ENCODE measurements at places on chromosomes 1 and 21. TPM values are rescaled to one million over a fixed set of nuclear protein-coding genes. Genes with fewer than 3 reads are reported as not detected.

DNA sequence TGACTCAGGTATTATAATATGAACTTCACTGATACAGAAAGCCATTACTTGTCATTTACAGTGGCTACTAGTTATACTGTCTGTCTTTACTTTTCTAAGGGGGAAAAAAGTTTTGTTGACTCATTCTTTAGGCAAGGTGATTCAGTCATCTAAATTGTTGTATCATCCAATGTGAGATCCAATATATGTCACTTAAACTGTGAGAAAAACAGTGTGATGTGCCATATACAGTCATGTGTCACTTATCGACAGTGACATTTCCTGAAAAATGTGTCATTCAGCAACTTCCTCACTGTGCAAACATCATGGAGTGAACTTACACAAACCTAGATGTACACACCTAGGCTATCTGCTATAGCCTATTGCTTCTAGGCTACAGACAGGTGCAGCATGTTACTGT lies 57.6 kb downstream of the KCNK2 start:
- no peak for DNase-seq
- no peak overlapping the region for H3K4me3 ChIP-seq
- no peak overlapping the region for H3K27ac ChIP-seq
- H3K27me3 ChIP-seq = no peaks in the 10 kb centered on the region
- no peaks in the 10 kb centered on the region for H3K4me1 ChIP-seq
- H3K36me3 ChIP-seq = no peaks in the 10 kb centered on the region

GRCh38 chr1:233010146-233010545 lies 59.7 kb downstream of the NTPCR start:
- H3K27ac ChIP-seq = no peak overlapping the region
- H3K4me3 ChIP-seq = no peak overlapping the region
- DNase-seq = no peak
- H3K4me1 ChIP-seq = no peaks in the 10 kb centered on the region

GRCh38 chr21:35071347-35071746 lies 22.2 kb upstream of the RUNX1 start:
- peaks cover 5% of the 10 kb centered on the region for H3K4me1 ChIP-seq
- H3K27ac ChIP-seq = no peak overlapping the region
- no peaks in the 10 kb centered on the region for H3K27me3 ChIP-seq
- DNase-seq = no peak
- H3K36me3 ChIP-seq = no peaks in the 10 kb centered on the region
- no peak overlapping the region for H3K4me3 ChIP-seq

DNA sequence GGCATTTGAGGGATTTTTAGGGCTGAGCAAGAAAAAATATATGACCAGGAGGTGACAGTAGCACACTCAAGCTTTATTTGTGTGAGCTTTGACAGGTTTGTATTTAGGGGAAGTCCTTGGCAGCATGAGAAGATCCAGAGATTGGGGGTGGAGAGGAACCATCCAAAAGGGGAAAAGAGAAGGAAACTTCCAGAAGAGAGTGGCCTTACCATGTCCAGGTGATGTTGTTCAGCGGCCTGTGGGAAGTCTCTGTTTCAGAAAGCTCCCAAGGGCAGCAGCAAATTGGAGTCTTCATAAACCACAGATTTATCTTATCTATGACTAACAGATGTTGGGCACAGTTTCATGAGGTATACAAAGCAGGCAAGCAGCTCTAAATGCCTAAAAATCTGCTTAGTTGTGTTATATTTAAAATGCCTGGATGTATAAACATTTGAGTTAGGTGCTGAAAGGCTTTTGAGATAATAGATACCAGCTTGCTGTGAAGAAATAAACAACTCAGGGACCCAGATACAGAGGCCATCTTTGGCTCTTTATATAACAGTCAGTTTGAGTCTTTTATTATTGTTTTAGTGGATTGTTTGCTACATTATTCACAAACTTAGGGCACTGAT lies 21.2 kb upstream of the ADAR start:
- H3K4me3 ChIP-seq = no peak overlapping the region
- DNase-seq = no peak
- no peak overlapping the region for H3K27ac ChIP-seq
- peaks cover 27% of the 10 kb centered on the region for H3K4me1 ChIP-seq
- no peaks in the 10 kb centered on the region for H3K27me3 ChIP-seq

The BARHL2 gene
- total RNA-seq = not detected

GRCh38 chr1:101238031-101238628 lies 1.3 kb downstream of the S1PR1 start:
- H3K27me3 ChIP-seq = no peaks in the 10 kb centered on the region
- H3K4me1 ChIP-seq = peaks cover 44% of the 10 kb centered on the region
- DNase-seq = peak; percentile 73
- peaks cover 67% of the 10 kb centered on the region for H3K36me3 ChIP-seq
- peak overlapping the region; percentile 99 for H3K27ac ChIP-seq

GRCh38 chr21:29751473-29752185 lies 188.2 kb downstream of the GRIK1 start:
- H3K27me3 ChIP-seq = no peaks in the 10 kb centered on the region
- H3K36me3 ChIP-seq = no peaks in the 10 kb centered on the region
- H3K27ac ChIP-seq = no peak overlapping the region
- DNase-seq = no peak
- H3K4me1 ChIP-seq = no peaks in the 10 kb centered on the region

- peaks cover 39% of the 10 kb centered on the region for H3K4me1 ChIP-seq
- no peak overlapping the region for H3K27ac ChIP-seq
- no peak overlapping the region for H3K4me3 ChIP-seq
- no peak for DNase-seq
Observed at GRCh38 chr1:168138134-168138533, 1.4 kb upstream of the GPR161 start.

The CELA3A gene
- total RNA-seq = not detected

DNA sequence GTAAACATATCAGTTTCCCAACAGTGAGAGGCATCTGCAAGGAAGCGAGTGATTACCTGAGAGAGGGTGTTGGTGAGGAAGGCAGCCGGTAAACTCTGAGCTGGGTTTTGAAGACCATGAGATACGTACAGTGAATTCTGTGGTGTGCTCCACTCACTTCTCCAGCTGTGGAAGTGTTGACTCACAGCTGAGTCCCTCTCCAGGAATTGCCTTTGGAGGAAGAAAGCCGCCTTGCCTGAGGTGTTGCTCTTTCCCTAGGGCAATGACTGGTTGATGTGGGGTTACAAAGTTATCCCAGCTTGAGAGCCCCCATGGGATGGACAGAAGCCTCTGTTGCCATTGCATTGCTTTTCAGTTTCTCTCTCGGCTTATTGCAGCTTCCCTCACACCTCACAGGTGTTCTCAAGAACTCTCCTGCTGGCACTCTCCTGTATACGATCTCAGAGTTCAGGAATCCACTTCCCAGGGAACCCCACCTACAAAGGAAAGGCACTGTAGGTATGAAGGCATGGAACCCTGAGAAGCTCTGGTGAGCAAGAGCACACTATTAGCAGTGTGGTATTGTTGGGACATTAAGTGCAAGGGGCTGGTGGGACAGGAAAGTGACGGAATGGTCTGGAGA lies 10.8 kb downstream of the NHLH1 start:
- DNase-seq = no peak
- no peaks in the 10 kb centered on the region for H3K27me3 ChIP-seq
- no peaks in the 10 kb centered on the region for H3K36me3 ChIP-seq
- no peak overlapping the region for H3K4me3 ChIP-seq
- H3K4me1 ChIP-seq = peaks cover 13% of the 10 kb centered on the region
- no peak overlapping the region for H3K27ac ChIP-seq

DNA sequence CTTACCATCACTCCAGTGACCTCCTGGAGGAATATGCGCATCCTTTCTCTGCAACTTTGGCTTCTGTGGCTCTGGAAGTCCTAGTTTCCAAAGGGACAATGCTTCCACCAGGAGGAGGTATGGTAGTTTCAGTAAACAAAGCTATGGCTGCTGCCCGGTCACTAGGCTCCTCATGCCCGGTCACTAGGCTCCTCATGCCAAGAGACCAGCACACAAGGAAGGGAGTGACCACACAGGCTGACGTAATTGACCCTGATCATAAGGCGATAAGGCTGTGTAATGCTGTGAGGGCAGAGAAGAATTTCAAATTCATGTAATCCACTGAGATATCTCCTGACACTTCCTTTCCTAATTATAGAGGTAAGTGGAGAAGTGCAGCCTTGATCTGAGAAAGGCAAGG lies 102.9 kb downstream of the DTL start:
- no peaks in the 10 kb centered on the region for H3K27me3 ChIP-seq
- no peak for DNase-seq
- no peak overlapping the region for H3K27ac ChIP-seq
- no peaks in the 10 kb centered on the region for H3K4me1 ChIP-seq

- H3K36me3 ChIP-seq = peaks cover 4% of the 10 kb centered on the region
- H3K4me1 ChIP-seq = peaks cover 13% of the 10 kb centered on the region
- H3K4me3 ChIP-seq = no peak overlapping the region
- no peaks in the 10 kb centered on the region for H3K27me3 ChIP-seq
- no peak for DNase-seq
Observed at GRCh38 chr1:201149400-201149799, 4.9 kb downstream of the TMEM9 start.

DNA sequence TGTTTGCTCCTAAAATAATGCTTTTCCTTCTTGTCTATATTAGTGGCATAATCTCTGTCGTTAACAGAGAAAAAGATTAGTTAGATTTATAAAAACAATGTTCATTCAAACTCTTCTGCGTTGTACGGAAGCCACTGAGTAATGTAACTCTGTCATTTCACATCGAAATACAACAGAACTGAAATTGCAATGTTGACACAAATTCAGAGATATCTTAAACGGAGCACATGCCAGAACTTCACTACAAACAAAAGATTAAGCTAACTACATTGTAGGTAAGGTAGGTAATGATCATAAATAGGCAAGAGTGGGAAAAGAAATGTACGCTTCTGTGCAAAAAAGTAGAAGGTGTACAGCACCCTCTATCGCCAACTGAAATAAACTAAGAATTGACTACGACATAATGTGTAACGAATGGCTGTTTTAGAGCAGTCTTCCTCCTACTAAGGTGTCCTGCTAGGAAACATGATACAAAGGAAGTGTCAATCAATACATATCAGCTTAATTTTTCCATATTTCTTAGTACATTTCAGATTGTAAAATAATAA lies 56.6 kb downstream of the PCNX2 start:
- H3K4me1 ChIP-seq = no peaks in the 10 kb centered on the region
- no peaks in the 10 kb centered on the region for H3K27me3 ChIP-seq
- no peak for DNase-seq
- H3K27ac ChIP-seq = no peak overlapping the region

The OPTC gene
- not detected for total RNA-seq

- no peaks in the 10 kb centered on the region for H3K36me3 ChIP-seq
- H3K27ac ChIP-seq = no peak overlapping the region
- DNase-seq = no peak
- H3K4me3 ChIP-seq = no peak overlapping the region
- no peaks in the 10 kb centered on the region for H3K4me1 ChIP-seq
- no peaks in the 10 kb centered on the region for H3K27me3 ChIP-seq
Observed at GRCh38 chr21:27423906-27424595, 457.2 kb upstream of the ADAMTS5 start.

The OR1C1 gene
- total RNA-seq = not detected

GRCh38 chr21:17697473-17697872 lies 84.8 kb upstream of the BTG3 start:
- no peak overlapping the region for H3K27ac ChIP-seq
- no peak for DNase-seq
- H3K4me3 ChIP-seq = no peak overlapping the region
- H3K36me3 ChIP-seq = peaks cover 2% of the 10 kb centered on the region
- H3K4me1 ChIP-seq = peaks cover 2% of the 10 kb centered on the region

GRCh38 chr1:12001249-12001917 lies 17.9 kb upstream of the MIIP start:
- H3K4me1 ChIP-seq = peaks cover 2% of the 10 kb centered on the region
- peaks cover 52% of the 10 kb centered on the region for H3K36me3 ChIP-seq
- H3K27me3 ChIP-seq = no peaks in the 10 kb centered on the region
- DNase-seq = peak; percentile 87
- no peak overlapping the region for H3K4me3 ChIP-seq

DNA sequence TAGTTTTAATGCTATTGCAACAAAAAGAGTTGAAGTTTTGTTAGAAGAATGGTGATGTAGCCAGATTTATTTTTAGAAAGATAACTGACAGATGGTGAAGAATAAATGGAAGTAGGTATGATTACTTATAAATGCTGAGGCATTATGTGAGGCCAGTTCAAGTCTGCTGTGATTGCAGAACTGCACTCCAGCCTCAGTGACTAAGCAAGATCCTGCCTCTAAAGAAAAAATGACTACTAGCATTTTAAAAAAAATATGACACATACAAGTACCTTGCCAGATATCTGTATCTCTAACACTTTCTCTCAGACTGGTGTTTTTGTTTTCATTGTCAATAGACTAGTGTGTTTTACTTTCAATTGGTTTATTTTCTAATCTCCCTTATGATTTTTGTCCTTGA lies 1242.4 kb upstream of the ADGRL4 start:
- H3K4me1 ChIP-seq = no peaks in the 10 kb centered on the region
- no peaks in the 10 kb centered on the region for H3K36me3 ChIP-seq
- H3K4me3 ChIP-seq = no peak overlapping the region
- no peak overlapping the region for H3K27ac ChIP-seq

- H3K4me3 ChIP-seq = no peak overlapping the region
- H3K27ac ChIP-seq = no peak overlapping the region
- DNase-seq = no peak
- H3K27me3 ChIP-seq = no peaks in the 10 kb centered on the region
- no peaks in the 10 kb centered on the region for H3K36me3 ChIP-seq
Observed at GRCh38 chr21:28332796-28333195, 659.9 kb downstream of the LTN1 start.

DNA sequence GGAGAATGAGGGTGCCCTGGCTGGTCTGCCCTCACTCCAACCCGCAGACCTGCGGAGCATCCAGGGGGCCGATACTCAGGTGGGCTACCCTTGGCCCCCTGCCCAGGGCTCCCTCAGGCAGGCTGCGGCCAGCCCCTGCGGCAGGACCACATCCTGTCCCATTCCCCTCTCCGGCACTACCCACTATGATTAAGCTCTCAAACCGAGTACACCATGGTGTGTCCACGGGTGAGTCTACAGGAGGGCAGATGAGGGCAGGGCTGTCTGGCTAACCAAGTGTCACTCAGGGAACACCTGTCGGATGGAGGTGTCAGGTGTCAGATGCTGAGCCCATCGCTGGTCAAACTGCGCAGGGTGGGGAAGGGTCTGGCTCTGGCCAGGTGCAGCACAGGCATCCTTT lies 47.2 kb downstream of the SLC66A1 start:
- no peaks in the 10 kb centered on the region for H3K27me3 ChIP-seq
- H3K4me1 ChIP-seq = peaks cover 40% of the 10 kb centered on the region
- H3K4me3 ChIP-seq = no peak overlapping the region
- DNase-seq = no peak
- peaks cover 7% of the 10 kb centered on the region for H3K36me3 ChIP-seq

GRCh38 chr1:228986093-228986904 lies 251.0 kb downstream of the RHOU start:
- DNase-seq = no peak
- H3K36me3 ChIP-seq = no peaks in the 10 kb centered on the region
- H3K4me3 ChIP-seq = no peak overlapping the region
- peaks cover 4% of the 10 kb centered on the region for H3K4me1 ChIP-seq
- H3K27me3 ChIP-seq = no peaks in the 10 kb centered on the region
- no peak overlapping the region for H3K27ac ChIP-seq

Measured in activated naive CD4-positive, alpha-beta T cell treated with anti-CD3 and anti-CD28 coated beads for 36 hours (primary cell).